ENCODE measurements at places on chromosomes 13 and 19. TPM values are rescaled to one million over a fixed set of nuclear protein-coding genes. Genes with fewer than 3 reads are reported as not detected.

KIR2DL3 gene
- total RNA-seq = not detected

IFNL1 gene
- 1.0 TPM for total RNA-seq

PRKACA gene
- total RNA-seq = 57.3 TPM

GTF3A gene
- 95.0 TPM for total RNA-seq

IRF3 gene
- total RNA-seq = 191 TPM

ARHGAP35 gene
- total RNA-seq = 84.8 TPM

KLK15 gene
- not detected for total RNA-seq

DAZAP1 gene
- 148 TPM for total RNA-seq

MYO1F gene
- not detected for total RNA-seq

OR7D2 gene
- total RNA-seq = not detected

SLC25A42 gene
- total RNA-seq = 7.1 TPM

CEACAM7 gene
- total RNA-seq = 9.0 TPM

PNMA8A gene
- 0.49 TPM for total RNA-seq

VMAC gene
- total RNA-seq = 5.5 TPM

INAFM1 gene
- 12.9 TPM for total RNA-seq

CCDC8 gene
- total RNA-seq = not detected

PTH2 gene
- not detected for total RNA-seq

DLEU7 gene
- not detected for total RNA-seq

PALM3 gene
- 27.0 TPM for total RNA-seq

C13orf42 gene
- total RNA-seq = not detected

ZNF492 gene
- total RNA-seq = not detected

PODNL1 gene
- not detected for total RNA-seq

SLC7A10 gene
- total RNA-seq = not detected

PEAK3 gene
- total RNA-seq = not detected

GPALPP1 gene
- 23.1 TPM for total RNA-seq

KEAP1 gene
- total RNA-seq = 46.8 TPM

ZNF256 gene
- 7.1 TPM for total RNA-seq

AXL gene
- 118 TPM for total RNA-seq

LPAR2 gene
- 25.0 TPM for total RNA-seq

U2AF1L4 gene
- total RNA-seq = 16.2 TPM

INSR gene
- 7.4 TPM for total RNA-seq

DNASE2 gene
- 32.7 TPM for total RNA-seq

SAFB gene
- 87.3 TPM for total RNA-seq

KBTBD7 gene
- 6.3 TPM for total RNA-seq

KIR2DL1 gene
- total RNA-seq = not detected

CLDND2 gene
- 1.2 TPM for total RNA-seq

DACH1 gene
- 0.14 TPM for total RNA-seq

POSTN gene
- total RNA-seq = not detected

CBLC gene
- total RNA-seq = 54.3 TPM

TUBA3C gene
- total RNA-seq = not detected

ELSPBP1 gene
- not detected for total RNA-seq

CBARP gene
- total RNA-seq = 5.7 TPM

HMG20B gene
- total RNA-seq = 58.1 TPM

WDR18 gene
- total RNA-seq = 43.3 TPM

OVOL3 gene
- total RNA-seq = not detected

KLF5 gene
- total RNA-seq = 136 TPM

C5AR1 gene
- total RNA-seq = 11.9 TPM

ZNF99 gene
- not detected for total RNA-seq
